ENCODE measurements at places on chromosomes 1 and 21.
A peak's percentile ranks its signal among the peaks of the same experiment; 100 is the strongest.

DNA sequence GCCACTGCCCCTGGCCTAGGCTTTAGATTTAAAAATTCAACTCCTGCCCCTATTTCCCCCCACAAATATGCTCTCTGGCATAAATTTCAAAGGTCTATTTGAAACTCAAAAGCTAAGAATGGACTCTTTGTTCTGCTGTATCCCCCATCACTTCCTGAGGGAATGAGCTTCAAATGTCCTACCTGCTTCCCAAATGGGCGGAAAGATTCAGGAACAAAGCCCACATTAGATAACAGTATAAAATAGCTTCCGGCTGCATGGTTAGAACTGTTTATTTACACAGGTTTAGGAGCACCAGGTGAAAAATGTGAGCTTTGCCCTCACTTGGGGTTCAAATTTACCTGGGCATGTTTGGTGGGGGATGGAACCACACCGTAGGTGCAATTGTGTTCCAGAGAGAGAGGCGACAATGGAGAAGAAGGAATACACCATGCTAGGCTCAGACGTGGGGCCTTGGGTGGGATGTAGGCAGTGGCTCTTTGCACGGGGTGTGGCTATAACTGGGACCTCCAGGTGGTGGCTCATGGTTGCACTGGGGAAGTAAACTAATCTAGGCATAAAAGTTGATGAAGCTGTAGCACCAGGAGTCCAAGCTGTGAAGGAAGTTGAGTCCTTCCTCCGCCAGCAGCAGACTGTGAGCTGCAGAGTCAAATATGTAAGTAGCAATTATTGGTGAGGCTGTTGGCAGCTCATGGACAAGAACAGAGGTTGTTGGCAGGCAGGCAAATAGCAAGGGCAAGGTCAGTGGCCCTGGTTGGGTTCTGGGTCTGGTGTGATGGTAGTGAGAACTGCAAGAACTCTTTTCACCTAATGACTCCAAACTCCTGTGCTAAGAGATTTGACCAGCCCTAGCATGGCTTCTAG is 41.5 kb upstream of the SRSF10 start:
- no peak for DNase-seq

- no peak for DNase-seq
Observed at GRCh38 chr21:17461582-17461981, 51.3 kb upstream of the CXADR start.

GRCh38 chr1:76759171-76759860 is 108.0 kb upstream of the ST6GALNAC5 start:
- DNase-seq = no peak

- DNase-seq = peak; percentile 50
Observed at GRCh38 chr1:226912587-226913176, 27.4 kb upstream of the COQ8A start.

DNA sequence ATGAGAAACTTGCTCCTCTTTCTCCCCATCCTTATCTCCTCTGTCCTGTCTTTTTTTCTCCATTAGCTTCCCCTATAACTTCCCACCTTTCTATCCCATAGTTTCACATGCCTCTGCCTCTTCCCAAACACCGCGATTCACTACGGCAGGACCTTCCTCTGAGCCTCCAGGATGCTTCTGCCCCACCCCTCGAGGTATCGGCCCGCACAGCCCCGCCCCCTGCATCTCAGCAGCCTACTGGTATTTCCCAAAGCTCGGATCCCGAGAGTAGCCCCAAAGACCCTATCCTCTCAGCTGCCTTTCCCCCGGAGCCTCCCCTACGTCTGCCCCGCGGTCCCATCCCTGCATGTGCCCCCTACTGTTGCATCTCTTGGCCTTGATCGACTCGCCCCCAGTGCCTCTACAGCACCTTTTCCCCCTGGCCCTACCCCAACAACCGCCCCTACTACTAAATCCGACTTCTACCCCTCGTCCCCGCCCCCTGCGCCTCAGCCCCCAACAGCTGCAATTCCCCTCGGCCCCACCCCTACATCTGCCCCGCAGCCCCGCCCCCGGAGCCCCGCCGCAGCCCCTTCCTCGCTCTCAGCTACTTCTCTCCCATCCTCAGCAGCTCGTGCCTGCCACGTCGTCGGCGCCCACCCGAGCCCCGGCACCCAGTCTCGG is 512 bp downstream of the PIAS3 start:
- peak; percentile 75 for DNase-seq

DNA sequence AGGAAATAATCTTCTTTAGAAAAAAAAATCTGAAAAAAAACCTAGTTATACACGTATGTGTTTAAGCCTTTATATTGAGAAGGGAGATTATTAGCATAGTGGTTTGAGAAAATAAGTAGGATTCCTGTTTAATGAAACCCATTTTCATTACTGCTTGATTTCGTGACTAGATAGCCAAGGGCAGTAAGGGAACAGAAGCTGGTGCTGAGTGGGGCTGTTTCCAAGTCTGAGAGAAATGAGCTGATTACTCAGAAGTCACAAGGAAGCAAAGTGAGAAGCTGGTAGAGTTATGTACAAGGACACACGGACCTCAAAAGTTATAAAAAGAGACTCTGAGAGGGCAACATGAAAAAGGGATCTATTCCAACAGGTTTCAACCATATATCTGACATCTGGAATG is 256.5 kb downstream of the TTLL7 start:
- peak; percentile 32 for DNase-seq

- DNase-seq = no peak
Observed at GRCh38 chr1:206963740-206964139, 6.5 kb downstream of the FCAMR start.

- no peak for DNase-seq
Observed at GRCh38 chr1:19582318-19582717, 61.8 kb upstream of the NBL1 start.
